ENCODE measurements at places on chromosomes 4 and X. TPM values are rescaled to one million over a fixed set of nuclear protein-coding genes. Genes with fewer than 3 reads are reported as not detected.

DNA sequence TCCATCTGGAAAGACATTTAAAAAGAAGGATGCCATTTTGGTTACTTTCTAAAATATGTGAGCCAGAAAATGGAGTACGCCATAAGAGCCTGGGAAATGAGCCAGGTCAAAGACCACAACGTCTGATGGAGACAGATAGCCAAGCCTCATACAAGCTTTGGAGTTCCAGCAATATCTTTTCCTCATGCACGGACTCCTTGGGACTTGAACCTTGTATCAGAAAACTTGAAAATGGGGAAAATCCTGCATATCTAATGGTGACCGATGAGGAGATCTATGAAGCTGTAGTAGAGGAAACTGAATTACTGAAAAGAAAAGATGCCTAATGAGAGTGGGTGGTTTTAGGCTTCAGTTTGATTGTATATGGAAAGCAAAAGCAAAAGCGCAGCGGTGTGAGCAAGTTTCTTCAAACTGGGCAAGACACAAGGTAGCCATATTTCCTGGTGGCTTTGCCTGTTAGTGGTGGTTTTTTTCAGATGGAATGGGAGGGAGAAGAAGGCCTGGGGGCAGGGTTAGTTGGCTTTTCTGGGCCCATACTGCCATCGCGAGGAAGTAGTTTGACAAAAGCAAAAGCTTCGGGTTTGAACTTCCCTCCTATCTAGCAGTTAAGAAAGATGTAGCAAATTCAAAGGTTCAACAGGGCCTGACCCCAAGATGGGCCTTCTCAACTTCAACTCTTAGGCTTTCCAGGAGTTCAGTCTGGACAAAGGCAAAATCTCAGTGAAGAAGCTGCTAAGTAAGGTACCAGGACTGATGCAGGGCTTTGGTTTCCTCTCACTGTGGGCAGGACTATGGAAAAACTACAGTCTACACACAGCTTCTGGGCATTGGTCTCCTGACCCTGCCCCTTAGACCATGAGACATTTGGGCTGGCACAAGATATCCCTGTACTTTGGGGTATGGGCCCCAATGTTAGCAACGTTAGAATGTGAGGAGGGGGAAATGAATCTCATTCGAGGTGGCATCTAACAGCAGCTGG lies 210.0 kb upstream of the STK26 start:
- no peak for DNase-seq

DNA sequence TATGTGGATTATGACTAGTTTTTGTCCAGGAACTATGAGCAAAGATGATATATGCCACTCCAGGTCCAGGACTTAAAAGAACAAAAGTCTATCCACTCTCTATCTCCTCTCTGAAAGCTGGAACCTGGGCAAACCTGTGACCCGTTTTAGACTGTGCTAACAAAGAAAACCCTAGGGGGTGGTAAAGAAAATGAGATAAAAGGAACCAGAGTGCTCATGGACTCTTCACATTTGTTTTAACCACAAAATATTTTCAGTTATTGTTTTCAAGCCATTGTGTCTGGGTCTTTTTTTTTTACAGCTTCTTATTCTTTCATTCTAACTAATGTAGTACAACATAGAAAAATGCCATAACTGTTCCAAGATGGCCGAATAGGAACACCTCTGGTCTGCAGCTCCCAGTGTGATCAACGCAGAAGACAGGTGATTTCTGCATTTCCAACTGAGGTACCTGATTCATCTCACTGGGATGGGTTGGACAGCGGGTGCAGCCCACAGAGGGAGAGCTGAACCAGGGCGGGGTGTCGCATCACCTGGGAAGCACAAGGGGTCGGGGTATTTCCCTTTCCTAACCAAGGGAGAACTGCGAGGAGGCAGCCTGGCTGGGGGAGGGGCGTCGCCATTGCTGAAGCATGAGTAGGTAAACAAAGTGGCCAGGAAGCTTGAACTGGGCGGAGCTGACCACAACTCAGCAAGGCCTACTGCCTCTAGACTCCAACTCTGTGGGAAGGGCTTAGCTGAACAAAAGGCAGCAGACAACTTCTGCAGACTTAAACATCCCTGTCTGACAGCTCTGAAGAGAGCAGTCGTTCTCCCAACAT lies 45.1 kb downstream of the CHM start:
- no peak for DNase-seq

DNA sequence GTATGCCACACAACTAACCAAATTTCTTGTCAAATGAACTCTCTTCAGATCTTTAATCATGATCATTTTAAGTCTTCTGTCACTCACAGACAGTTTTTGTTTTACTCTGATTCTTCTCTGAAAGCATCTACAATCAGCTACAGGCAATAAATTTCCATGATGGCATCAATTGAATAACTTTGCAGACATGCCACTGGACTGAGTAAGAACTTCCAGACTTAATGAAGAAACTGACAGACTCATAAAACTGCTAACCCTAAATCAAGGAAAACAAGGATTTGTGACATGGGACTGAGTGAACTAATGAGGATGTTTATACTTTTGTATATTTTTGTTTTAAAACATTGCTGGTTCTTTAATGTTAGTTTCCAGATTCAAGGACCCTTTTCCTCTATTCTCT lies 5.5 kb upstream of the PPP1R2C start:
- no peak for DNase-seq

- no peak for DNase-seq
Measured at GRCh38 chrX:155673338-155673737, 60.6 kb upstream of the TMLHE start.

DNA sequence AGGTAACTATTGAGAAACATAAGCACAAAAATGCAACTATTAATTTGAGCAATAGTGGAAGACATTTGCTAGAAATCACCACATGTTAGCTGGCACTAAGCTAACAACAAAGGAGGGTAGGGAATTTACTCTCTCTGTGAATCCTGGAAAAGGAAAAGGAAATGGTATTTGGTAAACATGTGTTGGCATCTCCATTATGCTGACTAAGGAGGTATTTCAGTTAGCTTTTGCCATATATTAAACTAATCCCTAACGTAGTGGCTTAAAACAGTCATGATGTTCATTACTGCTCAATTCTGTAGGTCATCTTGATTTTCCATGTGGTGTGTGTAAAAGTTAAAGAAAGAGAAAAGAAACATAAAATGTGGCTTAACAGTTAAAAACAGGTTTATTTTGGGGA lies 1686.5 kb upstream of the PCDH7 start:
- no peak for DNase-seq

DNA sequence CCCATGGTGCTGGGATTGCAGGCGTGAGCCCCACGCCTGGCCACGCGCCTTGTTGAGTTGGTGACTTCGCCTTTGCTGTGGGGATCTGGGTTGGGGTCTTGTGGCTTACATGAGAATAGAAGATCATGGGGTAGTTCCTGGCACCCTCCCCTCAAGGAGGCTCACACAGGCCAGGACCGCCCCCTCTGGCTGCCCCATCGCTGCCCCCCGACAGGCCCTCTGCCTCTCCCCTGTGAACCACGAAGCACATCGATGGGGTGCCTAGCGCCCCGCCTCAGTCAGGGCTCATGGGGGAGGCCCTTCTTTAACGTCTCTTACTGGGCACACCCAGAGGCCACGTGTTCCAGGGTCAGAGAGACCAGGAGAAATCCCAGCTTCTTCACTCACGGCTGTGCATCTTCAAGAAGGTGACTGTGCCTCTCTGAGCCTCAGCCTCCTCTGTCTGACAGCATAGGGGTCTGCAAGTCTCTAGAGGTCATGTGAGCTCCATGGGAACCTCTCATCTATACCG lies 23.6 kb upstream of the SPON2 start:
- DNase-seq: no peak

DNA sequence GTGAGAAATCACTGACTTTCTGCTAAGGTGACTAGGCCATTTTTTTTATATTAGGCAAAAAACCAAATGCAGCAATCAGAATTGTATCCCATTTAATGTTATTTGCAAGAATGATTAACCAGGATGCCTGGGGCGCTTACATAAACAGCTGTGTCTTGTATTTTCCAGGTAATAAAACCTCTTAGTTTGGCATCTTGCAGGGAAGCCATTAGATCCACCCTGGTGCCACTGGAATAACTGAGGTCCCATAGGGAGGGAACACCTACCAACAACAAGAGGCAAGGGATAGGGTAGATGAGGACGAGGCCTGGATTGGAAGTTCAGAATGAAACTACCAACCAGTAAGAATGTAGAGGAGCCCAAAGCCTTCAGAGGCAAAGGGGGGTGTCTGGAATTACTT lies 288.3 kb downstream of the ARHGAP24 start:
- no peak for DNase-seq

DNA sequence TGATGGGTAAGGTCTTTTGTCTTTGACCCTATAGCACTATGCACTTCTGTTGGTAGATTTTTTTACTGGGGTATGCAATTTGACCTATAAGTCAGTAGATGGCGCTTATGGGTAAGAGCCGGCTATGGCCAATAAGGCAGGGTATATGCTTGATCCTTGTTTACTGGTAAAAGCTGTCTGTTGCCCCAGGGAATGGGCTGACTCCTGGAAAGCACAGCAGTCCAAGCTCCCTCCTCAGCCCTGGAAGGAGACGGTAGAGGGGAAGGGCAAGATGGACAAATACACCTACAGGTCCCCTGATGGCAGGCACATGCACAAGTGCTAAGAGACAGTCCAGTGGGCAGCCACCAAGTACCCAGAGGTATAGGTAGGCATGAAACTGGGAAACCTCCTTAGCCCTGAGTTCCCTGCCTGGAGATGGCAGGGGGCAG lies 63.7 kb downstream of the ADAMTS3 start:
- DNase-seq: peak; percentile 40

DNA sequence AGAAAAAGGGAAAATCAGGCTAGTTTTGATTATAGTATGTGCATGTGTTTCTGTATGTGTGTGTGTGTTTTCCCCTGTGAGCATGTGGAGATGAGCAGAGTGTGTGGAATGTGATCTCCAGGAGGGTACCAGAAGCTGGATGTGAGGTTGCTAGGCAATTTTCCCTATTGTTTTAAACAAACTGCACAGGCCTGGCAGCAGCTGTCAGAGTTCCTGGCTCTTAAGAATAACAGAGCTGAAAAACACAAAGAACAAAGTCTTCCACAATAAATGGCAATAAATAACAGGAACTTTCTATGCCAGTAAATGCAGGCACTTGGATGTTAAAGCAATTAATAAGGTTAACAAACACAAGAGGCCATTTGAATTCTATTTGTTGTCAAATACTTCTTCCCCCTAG lies 344.6 kb upstream of the CTSO start:
- DNase-seq: peak; percentile 50

DNA sequence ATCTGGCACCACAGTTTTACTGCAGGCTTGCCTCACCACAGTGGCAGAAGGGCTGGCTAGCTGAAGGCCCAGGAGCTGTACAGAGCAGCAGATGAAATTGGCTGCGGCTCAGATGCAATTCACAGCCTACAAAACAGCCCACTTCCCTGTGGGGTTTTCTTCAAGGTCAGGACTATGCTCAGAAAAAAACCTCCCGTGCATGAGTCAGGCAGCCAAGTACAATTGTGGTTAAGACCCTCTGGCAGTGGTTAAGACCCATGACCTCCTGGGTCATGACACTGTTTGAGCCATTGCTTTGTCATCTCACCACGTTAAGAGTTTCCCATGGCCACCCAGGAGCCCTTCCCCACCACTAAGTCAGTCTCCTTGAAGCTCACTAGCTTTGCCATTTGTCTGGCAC lies 276.3 kb downstream of the HNRNPD start:
- DNase-seq: no peak

- no peak for DNase-seq
Measured at GRCh38 chr4:109462297-109462696, 28.7 kb downstream of the SEC24B start.

DNA sequence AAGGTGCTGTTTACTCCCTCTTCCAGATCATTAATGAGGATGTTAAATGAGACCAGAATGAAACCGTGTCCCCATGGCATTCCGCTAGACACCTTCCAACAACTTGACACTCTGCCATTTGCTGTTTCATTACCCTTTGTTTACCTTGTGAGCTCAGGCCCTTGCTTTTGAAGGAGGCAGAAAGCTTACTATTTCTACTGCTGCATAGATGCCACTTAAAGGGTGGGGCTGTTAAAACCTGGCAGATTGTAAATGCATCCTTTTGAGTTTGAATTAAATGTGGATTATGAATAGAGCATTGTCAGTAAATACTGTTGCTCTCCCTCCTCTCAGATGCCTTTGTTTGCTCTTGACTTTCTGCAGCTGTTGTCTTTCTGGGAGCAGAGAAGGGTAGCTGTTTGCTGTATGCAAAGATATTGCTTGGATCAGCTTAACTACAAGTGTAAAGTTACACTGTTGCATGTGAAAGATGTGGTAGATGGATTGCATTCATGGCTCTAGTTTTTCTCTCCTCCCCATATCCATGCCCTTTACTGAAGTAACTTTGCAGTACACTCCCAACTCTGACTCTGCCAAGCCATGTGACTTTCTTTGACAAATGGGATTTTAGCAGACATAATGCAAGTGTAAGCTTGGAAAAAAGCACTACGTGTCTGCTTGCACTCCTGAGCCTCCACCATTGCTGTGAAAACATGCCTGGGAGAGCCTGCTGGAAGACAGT lies 75.0 kb upstream of the DHX15 start:
- DNase-seq: no peak

GRCh38 chr4:85784947-85785346 lies 310.0 kb downstream of the ARHGAP24 start:
- no peak for DNase-seq

The ADAD1 gene
- total RNA-seq: not detected

The SLC35A2 gene
- 22.1 TPM for total RNA-seq

The OPRPN gene
- total RNA-seq: not detected
